ENCODE measurements at places on chromosomes 5 and 9. TPM values are rescaled to one million over a fixed set of nuclear protein-coding genes. Genes with fewer than 3 reads are reported as not detected.

DNA sequence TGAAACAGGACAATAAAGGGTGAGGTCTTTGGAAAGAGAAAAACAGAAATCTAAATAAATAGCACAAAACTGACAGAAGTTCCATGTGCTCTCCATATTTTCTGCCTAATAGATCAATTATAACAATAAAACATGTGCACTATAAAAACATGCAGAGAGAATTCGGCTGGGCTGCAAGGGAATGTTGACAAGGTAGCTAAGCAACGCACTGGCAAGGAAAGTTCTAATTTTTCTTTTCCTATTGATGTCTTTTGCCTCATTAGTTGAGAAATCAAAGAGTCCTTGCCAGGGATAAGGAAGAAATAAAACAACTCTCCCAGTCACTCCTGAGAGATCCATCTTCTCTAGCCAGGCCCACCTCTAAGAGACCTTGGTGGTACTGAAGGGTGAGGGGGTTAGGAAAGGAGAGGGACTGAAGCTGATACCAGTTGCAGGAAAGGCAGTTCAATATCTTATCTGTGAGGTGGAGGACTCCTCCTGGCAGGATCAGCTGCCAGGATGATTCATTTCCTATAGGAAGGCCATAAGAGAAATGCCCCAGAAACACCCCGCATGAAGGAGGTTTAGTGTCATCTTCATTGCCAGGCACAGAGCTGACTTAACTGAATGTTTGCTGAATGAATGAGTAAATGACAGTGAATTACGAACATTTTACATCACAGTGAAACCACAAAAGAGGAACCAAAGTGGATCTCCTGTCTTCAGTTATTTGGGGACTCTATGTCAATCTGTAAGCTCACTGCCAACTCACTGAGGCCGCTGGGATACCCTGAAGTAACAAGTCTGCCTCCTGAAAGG is 63.7 kb upstream of the IFNK start:
- DNase-seq: no peak

- DNase-seq: no peak
Observed at GRCh38 chr5:96000308-96000707, 38.7 kb upstream of the ELL2 start.

- DNase-seq: no peak
Observed at GRCh38 chr9:134219646-134220060, 55.3 kb upstream of the RNU6ATAC start.

GRCh38 chr5:42301349-42301748 is 121.9 kb upstream of the GHR start:
- no peak for DNase-seq

DNA sequence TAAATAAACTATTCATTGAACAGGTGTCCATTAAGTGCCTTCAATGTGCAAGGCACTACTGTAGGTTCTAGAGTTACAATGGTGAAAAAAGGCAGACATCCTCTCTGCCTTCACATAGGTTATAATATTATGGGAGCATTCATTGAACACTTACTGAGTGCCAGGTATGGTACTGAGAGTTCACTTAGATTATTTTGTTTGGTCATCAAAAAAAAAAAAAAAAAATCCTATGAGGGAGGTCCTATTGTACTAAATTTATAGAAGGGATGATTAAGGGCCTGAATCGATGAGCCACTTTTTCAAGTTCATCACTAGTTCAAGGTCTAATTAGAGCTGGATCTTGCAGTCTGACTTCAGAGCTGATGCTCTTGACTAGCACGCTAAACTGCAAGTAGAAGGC is 22.8 kb upstream of the PANK3 start:
- DNase-seq: no peak

DNA sequence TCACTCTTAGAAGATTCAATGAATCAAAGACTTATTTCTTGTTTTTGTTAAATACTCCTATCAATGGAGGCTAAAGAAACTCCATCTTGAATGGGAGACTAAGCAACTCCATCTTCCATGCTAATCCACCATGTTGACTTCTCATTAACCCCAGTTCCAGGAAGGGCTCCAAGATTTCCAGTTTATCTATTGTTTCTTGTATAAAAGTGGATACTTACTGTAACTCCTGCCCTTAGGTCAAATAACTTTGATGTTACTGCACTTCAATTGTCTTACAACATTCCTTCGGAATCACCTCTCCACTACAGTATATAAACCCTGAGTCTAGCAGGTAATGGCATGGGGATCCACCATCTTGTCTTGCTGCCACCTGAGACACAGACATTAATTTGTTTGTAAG is 63.0 kb downstream of the PUM3 start:
- DNase-seq: no peak

DNA sequence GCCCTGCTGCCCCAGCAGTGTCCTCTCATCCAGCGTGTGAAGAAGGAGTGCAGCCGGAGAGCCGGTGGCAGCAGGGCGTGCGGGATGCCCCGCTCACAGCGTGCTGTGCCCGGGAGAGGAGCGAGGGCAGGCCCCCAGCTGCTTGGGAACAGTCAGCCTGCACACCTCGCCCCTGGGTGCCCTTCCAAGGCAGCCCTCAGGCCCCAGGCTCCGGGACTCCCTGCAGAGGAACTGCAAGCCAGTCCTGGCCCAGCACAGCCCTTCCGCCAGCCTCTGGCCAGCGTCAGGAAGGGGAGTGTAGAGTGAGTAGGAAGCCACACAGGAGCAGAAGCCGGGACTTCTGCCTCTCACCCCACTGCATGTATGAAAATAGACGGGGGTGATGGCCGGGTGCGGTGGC is 43.5 kb downstream of the ADAMTS2 start:
- no peak for DNase-seq

- no peak for DNase-seq
Observed at GRCh38 chr9:109411798-109412352, 86.2 kb downstream of the PTPN3 start.

DNA sequence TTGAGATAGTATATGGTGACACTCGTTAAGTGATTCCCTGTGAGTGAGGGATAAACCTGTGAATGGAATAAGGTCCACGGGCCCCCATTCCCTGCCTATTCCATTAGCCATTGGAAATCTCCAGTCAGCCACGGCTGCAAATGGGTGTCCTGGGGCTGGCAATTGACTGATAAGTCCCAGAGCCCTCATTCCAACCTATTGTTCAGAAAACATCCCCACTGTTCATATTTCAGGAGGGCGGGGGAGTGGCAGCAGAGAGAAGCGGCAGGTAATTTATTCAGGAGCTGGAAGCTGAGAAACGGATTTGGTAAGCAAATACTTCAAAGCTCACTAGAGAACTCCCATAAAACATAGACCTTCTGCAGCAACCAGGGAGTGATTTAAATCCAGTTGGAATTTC is 42.0 kb downstream of the TMEM174 start:
- no peak for DNase-seq

GRCh38 chr5:1736889-1737711 is 62.5 kb downstream of the MRPL36 start:
- no peak for DNase-seq

- DNase-seq: peak; percentile 61
Observed at GRCh38 chr5:42718591-42718990, 38.0 kb upstream of the CCDC152 start.

GRCh38 chr5:143521846-143522400 is 118.4 kb upstream of the NR3C1 start:
- DNase-seq: no peak

GRCh38 chr9:113929634-113930389 is 53.7 kb downstream of the ZNF618 start:
- DNase-seq: no peak

GRCh38 chr9:5269249-5269715 is 35.2 kb downstream of the RLN2 start:
- peak; percentile 63 for DNase-seq

DNA sequence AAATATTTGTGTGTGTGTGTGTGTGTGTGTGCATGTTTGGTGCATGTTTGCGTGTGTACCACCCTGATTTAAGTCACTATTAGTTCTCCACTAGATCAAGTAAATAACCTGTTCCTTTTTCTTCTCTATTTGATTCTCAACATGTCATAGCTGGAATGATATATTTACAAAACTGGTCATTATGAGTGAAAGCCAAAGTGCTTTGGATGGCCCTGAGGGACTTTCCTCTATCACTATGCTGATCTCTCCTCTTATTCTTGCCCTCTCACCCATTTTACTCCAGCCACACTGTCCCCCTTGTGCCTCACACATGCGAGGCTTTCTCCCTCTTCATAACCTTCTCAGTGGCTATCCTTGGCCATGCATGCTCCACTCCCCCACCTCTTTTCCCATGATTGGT is 144.6 kb upstream of the NMUR2 start:
- no peak for DNase-seq

- no peak for DNase-seq
Observed at GRCh38 chr5:24986326-24986725, 341.5 kb upstream of the CDH10 start.

GRCh38 chr5:109041317-109041716 is 293.6 kb downstream of the FER start:
- DNase-seq: no peak

- peak; percentile 52 for DNase-seq
Observed at GRCh38 chr9:114278881-114279570, 43.9 kb upstream of the ORM1 start.

DNA sequence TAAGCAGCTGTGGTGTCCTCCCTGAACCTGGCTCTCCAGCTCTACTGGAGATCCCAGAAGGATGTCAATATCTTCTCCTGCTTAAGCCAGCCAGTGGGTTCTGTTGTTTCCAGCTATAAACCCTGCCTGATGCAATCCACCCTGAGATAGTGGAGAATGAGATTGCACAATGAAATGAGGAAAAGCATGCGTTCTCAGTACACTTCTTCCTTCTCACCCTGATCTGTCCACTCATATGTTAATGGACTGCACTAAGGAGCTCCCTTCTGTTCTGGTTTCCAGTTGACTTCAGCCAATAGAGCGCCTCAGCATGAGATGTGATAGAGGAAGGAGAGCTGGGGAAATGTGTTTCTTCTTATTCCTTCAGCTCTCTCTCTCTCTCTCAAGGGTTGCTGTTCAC is 40.0 kb upstream of the CDH6 start:
- DNase-seq: no peak

DNA sequence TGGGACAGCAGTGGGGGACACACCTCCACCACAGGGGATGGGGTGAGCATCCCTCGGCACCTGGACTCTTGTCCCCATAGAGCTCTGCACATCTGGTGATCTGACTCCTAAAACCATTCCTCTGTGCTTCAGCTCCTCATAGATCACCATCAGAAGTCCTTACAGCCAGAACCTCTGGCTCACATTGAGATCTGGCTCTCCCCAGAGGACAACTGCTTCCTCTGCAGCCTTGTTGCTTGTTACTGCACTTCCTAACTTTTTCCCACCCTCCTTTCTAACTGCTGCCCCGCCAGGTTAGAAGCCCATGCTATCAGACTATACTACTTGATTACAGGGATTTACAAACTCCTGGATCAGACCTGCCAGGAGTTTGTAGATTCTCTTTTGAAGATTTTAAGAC is 64.5 kb downstream of the ARSB start:
- DNase-seq: no peak

DNA sequence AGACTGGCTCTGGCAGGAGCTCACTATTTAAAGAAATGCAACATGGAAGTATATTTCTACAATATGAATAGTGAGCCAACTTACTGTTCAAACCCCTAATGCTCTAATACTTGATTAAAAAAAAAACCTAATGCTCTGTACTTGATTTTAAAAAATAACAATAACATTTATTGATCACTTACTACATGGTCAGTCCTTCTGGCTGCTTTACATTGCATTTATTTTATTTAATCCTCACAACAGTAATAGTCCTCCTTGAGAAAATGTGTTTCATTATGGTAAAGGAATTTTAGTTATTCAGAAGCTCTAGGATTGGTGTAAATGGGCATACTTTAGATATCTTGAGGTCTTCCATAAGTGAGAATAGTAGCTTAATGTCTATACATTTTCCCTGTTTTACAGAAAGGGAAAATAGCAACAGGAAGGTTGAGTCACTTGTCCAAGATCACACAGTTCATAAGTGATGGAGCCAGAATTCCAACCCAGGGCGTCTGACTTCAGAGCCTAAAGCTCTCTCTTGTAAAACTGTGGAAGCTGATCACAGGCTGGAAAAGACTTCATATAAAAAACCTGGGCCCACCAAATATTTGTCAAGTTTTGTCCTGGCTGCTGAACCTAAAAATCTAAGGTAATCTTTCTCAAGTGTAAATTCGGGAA is 1.0 kb downstream of the STARD4 start:
- no peak for DNase-seq

GRCh38 chr9:101509572-101509971 is 24.1 kb upstream of the RNF20 start:
- no peak for DNase-seq

DNA sequence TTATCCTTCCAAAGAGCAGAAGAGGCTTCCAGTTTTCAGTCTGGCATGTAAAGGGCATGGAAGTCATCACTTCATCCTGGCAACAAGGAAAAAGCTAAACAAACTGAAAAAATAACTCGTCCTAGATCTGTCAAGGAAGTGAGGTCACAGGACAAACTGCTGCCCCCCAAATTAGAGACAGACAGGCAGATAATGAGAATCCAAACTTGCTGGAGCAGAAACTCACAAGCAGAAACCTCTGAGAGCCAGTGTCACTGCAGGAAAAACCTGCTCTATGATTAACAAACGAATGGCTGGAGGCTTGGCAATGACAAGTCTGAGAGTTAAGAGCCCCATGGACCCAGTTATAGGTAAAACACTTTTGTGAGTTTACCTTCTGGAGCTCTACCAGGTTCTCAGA is 18.9 kb upstream of the MLANA start:
- DNase-seq: no peak

DNA sequence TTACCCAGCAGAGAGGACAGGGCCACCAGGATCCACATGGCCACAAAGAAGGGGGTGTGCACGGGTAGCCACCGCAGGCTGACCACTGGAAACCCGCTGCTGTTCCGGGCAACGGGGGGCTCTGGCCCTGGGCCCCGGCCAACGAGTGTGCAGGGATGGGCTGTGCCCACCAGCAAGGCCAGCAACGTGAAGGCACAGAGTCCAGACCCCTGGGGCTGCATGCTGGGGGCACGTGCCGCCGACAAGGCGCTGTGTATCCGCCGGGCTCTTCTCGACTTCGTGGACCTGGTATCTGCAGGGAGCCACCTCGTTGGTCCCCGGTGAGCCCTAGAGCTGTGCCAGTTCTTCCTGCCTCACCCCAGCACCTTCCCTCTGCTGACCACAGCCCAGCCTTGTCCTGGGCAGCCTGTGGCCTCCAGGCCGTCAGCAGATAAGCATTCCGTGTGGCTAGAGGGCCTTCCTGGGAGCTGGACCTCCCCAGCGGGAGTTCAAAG is 42.2 kb upstream of the CEP72 start:
- no peak for DNase-seq

Gene PCDHB10
- total RNA-seq: 3.4 TPM

Gene CDKN2B
- total RNA-seq: 28.3 TPM

Gene TRIO
- total RNA-seq: 196 TPM

Gene ANKRD34B
- 1.5 TPM for total RNA-seq

Gene CDK9
- total RNA-seq: 47.3 TPM

Gene FOXD4L3
- not detected for total RNA-seq

Gene LCN1
- not detected for total RNA-seq
